ENCODE measurements at places on chromosomes 16 and 17.

DNA sequence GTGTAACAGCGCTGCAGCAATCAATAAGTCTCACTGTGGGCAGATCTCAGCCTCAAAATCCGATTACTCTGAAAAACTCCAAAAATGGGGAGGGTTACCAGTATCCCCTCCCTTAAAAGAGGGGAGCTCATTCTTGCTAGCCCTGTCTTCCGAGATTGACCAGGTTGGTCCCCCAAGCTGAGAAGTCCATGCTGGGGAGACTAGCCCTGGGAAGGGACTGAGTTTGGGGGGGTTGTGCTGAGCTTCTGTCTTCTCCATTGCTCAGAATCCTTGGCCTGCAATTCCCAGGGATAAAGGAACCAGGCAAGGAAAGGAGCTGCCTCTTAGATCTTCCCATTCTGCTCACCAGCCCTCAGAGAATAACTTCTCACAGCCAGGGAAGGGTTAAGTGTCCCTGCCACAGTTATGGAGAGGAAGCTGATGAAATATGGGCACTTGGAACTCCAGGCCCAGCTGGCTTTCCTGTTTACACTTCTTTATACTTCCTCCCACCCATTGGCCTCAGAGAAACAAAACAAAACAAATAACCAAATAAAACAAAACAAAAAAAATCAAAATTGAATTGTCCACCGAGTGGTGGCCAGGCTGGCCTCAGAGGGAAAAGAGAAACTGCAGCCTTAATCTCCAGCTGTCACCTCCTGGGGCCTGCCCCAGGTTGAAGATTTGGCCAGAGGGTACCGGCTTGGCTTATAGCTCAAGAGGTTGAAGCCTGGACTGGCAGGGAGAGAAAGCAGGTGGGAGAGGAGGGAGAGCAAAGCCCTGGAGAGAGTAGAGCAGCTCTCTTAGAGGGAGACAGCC is 2.6 kb downstream of the HOXB3 start:
- peak; percentile 47 for DNase-seq

DNA sequence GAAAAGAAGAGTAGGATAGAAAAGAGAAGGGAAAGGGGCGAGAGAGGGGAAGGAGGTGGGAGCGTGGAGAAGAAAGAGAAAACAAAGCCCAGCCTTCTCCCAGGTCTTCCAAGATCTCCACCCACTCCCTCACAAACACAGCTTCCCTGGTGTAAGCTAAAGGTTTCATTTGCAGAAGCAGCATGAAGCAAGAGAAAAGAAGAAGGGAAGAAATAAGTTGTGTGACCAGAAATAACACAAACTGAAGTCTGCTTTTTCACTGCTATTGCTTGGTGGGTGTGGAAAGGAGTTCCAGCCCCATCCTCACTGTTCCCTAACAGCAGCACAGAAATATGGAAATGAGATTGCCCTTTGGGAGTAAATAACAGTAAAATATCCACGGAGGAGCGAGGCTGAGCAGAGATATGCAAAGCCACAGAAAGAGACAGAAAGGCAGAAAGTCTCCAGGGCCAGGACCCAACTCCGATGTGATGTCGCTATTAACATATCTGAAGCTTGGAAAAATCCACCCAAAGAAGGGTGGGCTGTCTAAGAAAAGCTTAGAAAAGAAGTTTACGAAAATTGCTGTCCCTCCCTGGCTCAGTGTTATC is 10.3 kb upstream of the GAS7 start:
- DNase-seq = peak; percentile 69

DNA sequence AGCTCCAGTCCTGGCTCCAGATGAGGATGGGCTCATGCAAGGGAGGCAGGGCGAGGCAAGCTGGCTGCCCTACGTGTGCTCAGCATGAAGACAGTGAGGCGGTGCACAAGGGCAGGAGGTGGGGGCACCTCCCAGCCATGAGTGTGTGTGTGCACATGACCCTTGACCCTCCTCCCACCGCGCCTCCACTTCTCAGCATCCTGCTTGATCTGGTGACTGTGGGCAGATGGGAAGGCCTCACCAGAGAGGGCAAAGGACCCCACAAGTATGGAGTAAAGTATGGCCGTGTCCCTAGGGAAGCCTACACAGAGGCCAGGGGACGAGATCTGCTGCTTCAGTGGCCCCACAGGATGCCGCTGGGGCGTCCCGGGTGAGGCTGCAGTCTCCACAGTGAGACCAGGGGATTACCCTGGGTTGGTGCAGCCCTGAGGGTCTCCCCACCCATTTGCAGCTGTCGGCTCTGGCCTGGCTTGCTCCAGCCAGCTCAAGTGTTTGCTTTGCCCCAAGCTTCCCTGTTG is 7.9 kb upstream of the RNF222 start:
- DNase-seq = no peak

DNA sequence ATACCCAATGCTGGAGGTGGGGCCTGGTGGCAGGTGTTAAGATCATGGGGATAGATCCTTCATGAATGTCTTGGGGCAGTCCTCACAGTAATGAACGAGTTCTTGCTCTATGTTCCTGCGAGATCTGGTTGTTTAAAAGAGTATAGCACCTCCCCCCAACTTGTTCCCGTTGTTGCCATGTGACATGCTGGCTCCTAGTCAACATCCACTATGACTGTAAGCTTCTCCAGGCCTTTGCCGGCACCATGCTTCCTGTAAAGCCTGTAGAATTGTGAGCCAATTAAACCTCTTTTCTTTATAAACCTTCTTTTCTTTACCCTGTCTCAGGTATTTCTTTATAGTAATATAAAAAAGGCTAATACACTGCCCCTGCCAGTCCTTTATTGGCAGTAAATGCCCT is 33.3 kb downstream of the RANBP10 start:
- DNase-seq = peak; percentile 27

- no peak for DNase-seq
Observed at GRCh38 chr17:3929764-3930163, 13.5 kb upstream of the P2RX1 start.

DNA sequence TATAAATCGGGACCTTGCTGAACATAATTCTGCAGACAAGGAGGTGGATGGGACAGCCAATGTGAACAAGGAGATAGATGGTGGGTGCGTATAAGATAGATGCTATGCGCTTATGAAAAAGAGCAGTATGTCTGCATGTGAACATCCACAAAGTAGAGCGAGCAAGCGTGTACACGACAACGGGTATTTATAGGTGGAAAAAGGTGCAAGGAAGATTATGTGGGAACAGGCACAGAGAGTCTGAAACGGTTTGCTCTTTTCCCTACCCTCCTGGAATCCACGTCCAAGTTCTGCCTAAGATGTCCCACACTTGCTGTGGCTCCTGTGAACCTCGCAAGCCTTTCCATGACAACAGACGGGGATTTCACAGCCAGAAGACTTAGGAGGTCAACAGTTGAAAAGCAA is 43.0 kb downstream of the SNX11 start:
- DNase-seq = no peak

DNA sequence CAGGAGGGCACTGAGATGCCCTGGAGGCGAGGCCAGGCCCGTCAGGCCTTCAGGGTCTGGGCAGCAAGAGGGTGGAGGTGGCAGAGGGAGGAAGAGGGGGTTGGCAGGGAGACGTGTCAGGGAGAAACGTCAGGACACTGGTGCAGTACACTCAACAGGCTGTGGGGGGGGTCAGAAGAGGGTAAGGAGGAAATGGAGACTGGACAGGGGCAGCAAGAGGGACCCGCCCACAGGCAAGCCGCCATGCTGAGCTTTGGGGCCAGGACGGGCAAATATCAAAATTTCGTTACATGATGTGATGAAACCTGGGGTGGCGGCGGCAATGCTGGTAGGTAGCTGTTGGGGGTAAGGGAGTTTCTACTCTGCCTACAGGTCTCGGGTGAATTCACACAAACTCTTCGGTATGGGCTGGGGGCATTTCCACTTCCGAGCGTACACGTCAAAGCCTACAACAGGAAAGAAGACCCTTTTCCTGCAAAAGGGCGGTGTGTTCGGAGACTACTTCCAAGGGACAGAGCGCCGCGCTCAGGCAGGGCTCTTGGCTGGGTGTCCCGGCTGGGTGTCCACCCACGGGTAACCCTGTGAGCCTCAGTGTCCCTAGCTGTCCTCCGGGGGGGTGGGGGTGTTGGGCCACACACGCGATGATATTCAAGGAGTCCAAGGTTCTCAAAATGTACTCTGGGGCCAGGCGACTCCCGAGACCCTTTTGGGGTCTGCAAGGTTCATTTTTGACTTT is 43.3 kb upstream of the ATP2A3 start:
- DNase-seq = no peak

GRCh38 chr17:77363821-77364361 is 223.1 kb downstream of the SEC14L1 start:
- no peak for DNase-seq

- no peak for DNase-seq
Observed at GRCh38 chr16:84407588-84408313, 39.4 kb downstream of the ATP2C2 start.

- DNase-seq = no peak
Observed at GRCh38 chr16:50668368-50669008, 12.6 kb downstream of the SNX20 start.

DNA sequence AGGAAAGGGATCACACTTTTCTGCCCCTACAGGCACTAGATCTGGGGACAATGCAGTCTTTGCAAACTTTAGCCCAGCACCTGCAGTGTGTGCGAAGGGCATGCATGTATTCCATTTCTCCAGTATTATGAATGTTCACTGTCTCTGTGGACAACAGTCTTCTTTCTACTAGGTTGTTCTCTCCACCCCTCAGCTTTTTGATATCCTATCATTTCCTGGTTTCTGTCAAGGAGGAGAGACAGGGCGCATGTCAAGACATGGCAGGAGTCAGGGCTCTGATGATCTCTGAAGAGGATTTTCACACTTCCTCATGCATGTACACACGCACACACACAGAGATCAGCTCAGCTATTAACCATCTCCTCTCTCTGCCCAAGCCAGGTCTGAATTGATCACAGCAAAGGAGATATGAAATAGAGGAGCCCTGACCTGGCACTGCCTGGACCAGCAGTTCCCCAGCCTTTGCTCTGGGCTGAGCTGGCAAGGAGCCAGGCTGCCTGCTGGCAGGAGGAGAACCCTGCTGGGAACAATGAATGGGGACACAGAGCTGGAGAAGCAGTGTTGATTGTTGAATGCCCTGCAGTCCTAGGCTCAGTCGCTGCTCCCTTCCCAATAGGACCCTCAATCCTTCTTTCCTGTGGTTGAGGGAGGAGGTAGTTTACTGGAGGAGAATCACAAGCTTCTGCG is 2.6 kb downstream of the GPR179 start:
- DNase-seq = peak; percentile 26

DNA sequence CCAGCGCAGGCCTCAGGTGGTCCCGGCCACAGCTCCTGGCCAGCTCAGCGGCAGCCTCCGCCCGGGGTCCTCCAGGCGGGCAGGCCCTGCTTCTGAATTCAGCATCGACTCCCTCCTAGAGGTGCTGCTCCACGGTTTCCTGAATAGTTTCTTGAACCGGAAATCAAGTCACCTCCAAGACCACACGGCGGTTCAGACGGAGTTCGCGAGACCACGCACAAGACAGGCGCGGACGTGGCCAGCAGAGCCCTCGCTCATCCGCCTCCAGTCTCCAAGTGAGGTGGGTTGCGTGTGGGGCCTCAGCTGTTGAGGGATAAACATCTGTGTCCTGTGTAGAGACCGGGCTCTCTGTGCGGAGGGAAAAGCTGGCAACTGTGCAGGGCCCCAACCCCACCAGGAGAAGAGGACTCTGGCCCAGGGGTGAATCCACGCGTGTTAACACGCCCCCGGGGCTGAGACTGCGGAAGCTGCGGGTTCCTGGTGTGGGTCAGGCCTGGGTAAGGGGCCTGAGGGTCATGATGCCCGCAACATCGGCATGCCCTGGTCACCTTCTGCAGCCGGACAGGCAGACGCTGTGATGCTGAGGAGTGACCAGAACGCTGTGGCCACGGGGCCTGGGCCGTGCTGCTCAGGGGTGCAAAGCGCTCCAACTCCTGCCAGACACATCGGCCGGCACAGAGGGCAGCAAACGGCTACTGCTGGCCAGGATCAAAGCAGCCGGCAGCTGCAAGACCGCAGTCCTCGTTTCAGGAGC is 55.0 kb upstream of the METRNL start:
- no peak for DNase-seq

GRCh38 chr17:36183001-36183971 is 6.8 kb upstream of the TBC1D3B start:
- DNase-seq = peak; percentile 94

GRCh38 chr16:50386774-50387173 is 18.0 kb upstream of the BRD7 start:
- no peak for DNase-seq

- no peak for DNase-seq
Observed at GRCh38 chr17:64520359-64520758, 13.6 kb downstream of the CEP95 start.
